Lower leg skin (tissue), 4 donors: ENCODE measurements at places on chromosomes 1 and 21.
A peak's percentile ranks its signal among the peaks of the same experiment; 100 is the strongest.

- no peak for DNase-seq
Measured at GRCh38 chr1:4743978-4744750, 89.8 kb downstream of the AJAP1 start.

- DNase-seq, result no peak
Measured at GRCh38 chr1:225739542-225740107, 38.0 kb upstream of the SRP9 start.

- DNase-seq, result no peak
Measured at GRCh38 chr1:198696211-198696610, 57.4 kb downstream of the PTPRC start.

- no peak for DNase-seq
Measured at GRCh38 chr1:159790237-159790917, 9.6 kb downstream of the DUSP23 start.

GRCh38 chr1:156728599-156729462, at the start of gene ISG20L2:
TSS of gene ISG20L2 (minus strand) at chr1:156728766. CDS start at chr1:156727652, 1,114 bp downstream.
- peak; percentile 99 for DNase-seq

GRCh38 chr1:237133921-237134320, 91.9 kb downstream of the RYR2 start:
- no peak for DNase-seq

DNA sequence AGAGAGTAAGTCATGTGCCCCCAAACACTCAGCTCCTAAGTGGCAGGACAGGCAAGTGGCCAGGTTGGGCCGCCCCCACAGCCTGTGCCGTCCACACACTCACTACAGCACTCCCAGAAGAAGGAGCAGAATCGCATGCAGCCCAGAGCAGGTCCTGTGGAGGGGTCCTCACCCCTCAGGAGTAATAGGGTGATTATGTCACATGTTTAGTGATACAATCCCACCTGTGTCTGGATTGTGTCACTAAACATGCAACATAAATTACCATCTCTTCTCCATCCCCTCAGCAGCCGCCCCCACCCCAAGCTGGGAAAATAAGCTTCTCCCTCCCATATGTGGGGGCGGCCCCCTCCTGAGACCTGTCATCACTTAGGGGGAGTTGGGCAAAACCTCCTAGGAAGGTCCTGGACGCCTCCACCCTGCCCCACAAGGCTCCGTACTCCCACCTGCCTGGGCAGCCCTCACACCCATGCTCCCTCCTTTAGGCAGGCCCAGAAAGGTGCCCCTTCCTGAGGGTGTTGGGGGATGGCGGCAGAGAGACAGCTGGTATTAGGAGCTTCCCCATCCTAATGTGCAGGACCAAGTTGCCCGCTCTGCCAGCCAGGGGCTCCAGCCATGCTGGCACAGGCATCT, 56.9 kb downstream of the STUM start:
- DNase-seq, result no peak

DNA sequence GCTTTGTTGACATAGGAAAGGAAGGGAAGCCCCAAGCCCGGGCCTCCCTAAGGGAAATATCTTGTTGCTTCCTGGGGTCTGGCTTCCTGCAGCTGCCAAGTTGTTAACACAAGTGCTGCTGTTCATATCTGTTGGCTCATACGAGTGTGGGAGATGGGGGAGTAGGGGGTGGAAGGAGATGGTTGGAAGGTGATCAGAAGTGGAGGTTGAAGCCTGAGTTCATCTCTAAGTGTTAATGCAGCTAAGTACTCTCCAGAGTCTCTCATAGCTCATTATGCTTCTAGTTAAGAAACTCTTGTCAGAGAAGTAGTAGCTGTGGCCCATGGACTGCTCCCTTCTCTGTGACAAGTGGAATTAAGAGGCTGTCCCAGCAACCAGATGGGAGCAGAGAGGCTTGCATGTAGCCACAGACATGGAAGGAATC, 319.2 kb upstream of the SPAG17 start:
- DNase-seq, result no peak

DNA sequence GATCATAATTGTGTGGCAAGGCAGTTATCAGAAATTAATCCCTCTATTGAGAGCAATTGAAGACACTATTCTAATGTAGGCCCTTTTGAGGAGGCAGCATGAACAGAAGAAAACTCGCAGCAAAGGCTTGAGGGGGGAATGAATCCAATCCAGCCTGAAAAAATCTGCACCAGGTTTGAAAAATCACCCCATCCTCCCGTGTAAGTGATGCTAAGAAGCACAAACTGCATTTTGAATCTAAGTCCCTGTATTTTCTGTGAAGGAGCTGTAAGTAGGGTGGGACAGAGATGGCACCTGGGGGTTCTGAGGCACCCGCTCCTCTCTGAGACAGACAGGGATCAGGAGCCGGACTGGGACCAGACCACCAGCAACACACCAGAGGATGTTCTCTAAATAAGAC, at the start of gene CRB1:
TSS of gene CRB1 (plus strand) at position 241 of the 400 bp plus-strand sequence. CDS start 161 bp downstream, outside the sequence.
- DNase-seq, result no peak

DNA sequence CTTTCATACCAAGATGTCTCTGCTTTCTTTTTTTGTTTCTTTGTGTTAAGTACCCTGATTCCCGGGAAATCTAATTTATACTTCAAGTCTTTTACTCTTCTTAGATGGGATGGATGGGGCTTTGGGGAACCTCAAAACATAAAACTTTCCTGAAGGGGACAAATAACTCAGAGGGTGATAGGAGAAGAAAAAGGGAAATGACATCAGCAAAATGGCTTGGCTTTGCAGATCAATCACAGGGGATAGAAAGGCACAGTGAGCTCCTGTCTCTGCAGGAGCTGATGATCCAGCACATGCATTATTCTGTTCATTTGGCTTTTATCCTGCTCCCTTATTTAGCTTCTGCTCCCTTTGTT, 1.4 kb upstream of the CA14 start:
- DNase-seq, result no peak

GRCh38 chr1:19651141-19651737, 7.1 kb downstream of the NBL1 start:
- DNase-seq, result no peak

GRCh38 chr1:223207293-223208066, 64.4 kb upstream of the TLR5 start:
- DNase-seq, result no peak

DNA sequence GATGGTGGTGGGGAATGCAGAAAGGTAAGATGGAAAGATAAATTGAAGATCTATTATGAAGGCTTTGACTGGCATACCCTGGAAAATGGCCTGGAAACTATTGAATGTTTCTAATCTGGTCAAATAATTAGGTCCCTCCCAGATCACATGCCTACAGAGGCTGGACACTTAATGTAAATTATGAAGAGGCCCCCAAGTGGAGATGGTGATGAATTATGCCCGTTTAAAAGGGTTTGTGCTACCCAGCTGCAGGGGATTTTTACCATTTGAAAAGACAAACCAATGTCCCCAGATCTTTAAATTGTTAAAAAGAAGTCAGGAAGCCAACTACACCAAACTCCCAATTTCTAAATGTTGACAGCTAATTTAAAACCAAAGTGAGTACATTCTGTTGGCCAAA, 35.7 kb upstream of the FMN2 start:
- DNase-seq, result no peak

DNA sequence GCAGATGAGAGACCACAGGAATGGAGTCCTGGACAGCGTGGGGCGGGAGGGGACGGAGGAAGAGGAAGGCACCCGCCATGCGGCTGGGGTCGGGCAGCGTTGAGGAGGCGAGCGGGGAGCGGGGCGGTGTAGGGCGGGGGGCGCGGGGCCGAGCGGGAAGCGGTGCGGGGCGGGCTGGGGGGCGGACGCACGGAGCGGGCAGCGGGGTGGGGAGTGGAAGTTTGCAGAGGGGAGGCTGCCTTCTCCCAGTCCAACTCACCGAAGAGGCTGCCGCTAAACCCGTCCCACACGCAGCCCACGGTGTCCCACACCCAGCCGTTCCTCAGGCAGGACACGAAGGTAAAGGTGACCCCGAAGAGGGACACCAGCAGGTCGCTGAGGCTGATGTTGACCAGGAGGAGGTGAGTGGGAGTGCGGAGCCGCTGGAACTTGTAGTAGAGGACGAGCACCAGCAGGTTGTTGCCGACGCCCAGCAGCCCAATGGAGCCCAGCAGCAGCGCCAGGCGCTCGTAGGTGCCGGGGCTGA, 483 bp downstream of the CHML start:
- peak; percentile 88 for DNase-seq

DNA sequence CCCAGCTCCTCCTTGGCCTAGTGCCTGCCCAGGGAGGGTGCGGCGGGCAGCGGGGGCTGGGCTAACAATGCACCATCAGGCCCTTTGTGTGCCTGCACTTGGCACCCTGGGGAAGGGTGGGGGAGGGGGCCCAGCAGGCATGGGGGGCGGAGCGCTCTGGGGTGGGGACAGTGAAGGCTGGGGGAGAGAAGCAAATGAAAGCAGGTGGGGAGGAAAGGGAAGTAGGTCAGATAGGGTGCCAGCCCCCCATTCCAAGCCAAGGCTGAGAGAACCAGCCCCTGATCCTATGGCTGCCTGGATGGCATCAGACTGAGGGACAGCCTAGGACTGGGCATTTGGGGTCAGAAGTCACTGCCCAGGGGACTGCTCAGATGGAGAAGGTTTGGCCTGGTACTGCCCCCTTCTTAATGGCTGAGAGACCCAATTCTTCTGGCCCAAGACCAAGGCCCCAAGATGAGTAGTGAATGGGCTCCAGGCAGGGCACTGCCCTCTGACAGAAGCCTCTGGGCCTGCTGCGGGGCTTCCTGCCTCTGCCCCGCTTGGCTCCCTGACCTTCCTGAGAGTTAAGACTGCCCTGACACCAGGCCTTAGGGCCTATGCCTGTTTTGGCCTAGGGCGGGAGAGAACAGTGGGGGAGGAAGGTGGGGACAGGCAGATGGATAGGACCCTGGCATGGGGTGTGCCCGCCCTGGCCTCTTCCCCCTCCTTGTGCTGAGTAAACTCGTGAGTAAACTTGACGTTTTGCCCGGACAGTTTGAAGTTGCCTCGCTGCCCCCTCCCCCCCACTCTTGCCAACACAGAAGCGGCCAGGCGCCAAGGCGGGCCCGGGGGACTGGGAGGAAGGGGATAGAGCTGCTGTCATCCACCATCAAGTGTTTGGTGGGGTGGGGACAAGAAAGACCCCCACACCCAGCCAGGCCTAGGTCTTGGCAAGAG, 2.7 kb downstream of the ZBTB7B start:
- DNase-seq, result peak; percentile 73

GRCh38 chr21:35024513-35024912, 24.6 kb downstream of the RUNX1 start:
- no peak for DNase-seq

GRCh38 chr1:22131875-22132486, 10.9 kb downstream of the WNT4 start:
- DNase-seq, result no peak

- no peak for DNase-seq
Measured at GRCh38 chr1:239744851-239745250, 346.8 kb upstream of the FMN2 start.

GRCh38 chr1:88571506-88571905, 112.6 kb upstream of the PKN2 start:
- DNase-seq, result no peak

- no peak for DNase-seq
Measured at GRCh38 chr1:33610864-33611455, 138.5 kb downstream of the ZSCAN20 start.

GRCh38 chr21:42012763-42013329, 2.7 kb upstream of the ZBTB21 start:
- DNase-seq, result no peak

DNA sequence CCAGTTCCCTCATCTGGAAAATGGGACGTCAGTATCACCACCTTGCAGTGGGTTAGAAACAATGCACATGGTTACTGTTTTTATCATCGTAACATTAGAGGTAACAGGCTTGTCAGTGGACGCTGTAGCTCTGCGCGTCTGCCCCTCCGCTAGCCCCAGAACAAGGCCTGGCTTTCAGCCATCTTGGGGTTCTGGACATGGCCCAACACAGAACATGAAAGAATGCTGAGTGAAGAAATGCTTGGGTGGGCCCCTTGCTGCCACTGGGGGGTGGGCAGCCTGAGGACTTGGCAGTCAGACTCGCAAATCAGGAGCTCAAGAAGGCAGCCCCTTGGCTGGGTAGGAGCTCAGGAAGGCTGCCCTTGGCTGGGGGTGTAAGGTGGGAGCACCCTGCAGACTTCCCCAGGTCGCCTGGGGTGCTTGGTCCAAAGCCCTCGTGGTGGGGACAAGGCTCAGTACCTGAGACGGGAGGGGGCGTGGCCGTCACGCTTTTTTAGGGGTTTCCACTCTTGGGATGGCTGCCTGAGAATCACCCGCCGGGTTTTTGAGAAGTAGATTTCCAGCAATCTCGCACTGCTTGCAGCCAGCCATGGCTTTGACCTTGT, 51.7 kb downstream of the SLC37A1 start:
- peak; percentile 57 for DNase-seq

GRCh38 chr1:241598249-241598648, 41.9 kb downstream of the CHML start:
- DNase-seq, result no peak

- DNase-seq, result no peak
Measured at GRCh38 chr1:217027403-217028080, 304.3 kb upstream of the ESRRG start.

GRCh38 chr1:205076245-205076761, 8.0 kb downstream of the TMEM81 start:
- DNase-seq, result no peak

- DNase-seq, result peak; percentile 25
Measured at GRCh38 chr1:176897350-176898236, 266.9 kb downstream of the ASTN1 start.

DNA sequence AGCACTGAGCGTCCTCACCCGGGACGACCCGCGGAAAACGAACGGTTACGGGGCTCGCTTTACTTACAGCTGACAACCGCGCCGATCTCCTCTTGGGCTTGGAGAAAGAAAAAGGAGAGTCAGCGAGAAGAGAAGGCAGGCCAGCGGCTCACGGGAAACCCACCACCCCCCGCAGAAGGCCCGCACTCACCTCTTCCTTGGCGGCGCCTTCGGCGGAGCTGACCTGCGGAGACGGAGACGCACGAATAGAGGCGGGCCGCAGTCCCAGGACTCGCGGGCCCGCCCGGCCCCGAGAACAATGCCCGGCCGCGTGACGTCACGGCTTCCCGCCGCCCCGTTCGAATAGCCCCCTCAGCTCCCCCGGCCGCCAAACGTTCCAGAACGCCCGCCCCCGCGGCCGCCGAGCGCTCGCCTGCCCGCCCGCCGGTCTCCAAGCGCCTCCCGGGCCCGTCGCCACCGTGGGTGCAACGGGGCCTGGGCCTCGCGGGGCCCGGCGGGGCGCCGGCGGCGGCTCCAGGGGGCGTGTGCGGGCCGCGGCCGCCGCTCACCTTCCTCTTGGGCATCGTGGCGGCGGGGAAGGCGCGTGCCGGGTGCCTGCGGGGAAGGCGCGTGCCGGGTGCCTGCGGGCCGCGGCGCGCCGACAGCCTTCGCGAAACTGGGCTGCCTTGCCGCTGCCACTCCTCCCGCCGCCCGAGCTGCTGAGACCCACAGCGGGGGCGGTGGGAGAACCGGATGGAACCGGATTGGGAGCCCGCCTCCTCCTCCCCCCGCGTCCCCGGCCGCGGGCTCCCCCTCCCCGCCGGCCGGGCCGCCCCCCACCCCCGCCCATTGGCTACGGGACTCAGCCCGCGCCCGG, at the start of gene HMGN1:
TSS of gene HMGN1 (minus strand) at position 734 of the 856 bp plus-strand sequence. CDS start at position 563, 171 bp downstream.
- DNase-seq, result peak; percentile 96

GRCh38 chr1:228885845-228886244, 150.6 kb downstream of the RHOU start:
- no peak for DNase-seq

- no peak for DNase-seq
Measured at GRCh38 chr1:203544485-203544884, 50.5 kb downstream of the OPTC start.

- DNase-seq, result no peak
Measured at GRCh38 chr1:231890791-231891190, 264.2 kb downstream of the DISC1 start.
